Central memory CD4-positive, alpha-beta T cell (primary cell): ENCODE measurements at places on chromosomes 2 and 18.

DNA sequence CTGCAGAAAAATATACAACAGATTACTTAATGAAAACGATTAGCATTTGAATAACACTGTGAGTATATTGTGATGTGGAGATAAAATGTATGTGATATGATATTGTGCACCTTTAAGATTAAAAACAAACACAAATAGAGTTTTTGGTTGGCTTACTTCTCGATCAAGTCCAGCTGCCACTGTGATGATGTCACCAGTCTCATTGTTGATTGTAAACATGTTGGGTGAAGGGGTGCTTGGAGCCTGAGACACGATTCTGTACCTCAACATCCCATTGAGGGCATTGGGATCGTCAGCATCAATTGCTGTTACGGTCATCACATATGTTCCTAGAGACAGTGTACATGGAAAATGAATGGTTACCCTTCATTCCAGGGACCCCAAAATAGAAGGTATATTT is 174.1 kb downstream of the CDH2 start:
- no peak for DNase-seq

DNA sequence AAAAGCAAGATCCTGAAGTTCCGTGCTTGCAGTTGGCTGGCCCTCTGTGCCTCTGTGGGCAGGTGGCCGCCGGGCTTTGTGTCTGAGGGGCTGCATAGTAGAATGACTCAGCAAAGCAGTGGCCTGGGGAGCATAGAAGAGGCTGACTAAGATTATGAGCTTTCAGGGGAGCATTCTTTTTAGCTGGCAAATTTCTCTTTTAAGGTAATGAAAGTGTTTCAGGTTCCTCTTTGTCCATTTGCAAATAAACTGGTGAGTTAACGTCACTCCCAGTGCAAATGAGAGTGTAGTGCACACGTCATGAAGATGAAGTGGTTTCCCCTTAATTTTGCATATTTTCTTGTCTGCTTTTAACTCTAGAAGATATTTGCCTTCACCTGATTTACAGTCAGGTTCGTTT is 98.6 kb downstream of the BCL2L11 start:
- DNase-seq: no peak

DNA sequence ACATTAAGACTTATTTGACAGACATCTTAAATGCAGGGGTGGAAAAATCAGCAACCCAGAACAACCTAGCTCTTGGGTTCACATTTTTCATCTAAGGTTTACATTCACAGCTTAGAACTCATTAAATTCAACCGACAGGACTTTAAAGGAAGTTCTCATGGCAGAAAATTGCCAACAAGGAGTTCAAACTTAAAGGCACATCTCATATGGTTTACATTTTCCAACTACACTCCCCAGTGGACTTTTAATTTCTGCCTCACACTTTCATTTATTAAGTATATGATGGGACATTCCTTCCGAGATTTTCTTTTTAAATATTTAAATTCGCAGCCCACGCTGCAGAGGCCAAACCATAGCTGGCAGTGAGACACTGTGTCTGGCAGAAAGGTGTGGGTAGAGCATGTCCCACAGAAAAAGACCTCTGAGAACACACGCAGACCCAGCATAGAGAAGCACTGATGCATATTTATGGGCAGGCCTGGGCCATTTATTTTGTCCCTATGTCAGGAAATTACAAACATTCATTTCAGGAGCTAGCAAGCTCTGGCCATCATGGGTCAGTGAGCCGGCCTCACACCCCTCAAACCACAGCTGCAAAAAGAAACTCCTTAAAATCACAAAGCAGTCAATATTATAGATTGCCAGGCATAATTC is 46.3 kb downstream of the STK39 start:
- DNase-seq: no peak

DNA sequence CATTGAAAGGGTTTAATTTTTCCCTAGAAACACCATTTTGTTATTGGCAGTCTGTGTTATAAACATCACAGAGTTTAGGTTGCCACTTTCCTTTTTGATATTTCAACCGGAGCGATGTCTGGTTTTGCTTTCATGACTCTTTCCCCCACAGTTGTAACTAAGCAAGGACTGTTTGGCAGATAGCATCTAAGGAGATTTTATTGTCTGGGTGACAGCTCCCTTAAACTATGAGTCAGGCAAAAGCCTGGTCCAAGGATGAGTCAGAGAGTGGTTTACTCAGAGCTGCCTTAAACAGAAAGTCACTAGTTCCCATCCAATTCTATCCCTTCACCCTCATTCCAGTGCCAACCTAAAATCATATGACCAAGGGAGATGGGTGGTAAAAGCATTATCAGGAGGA is 341.6 kb upstream of the VWC2L start:
- DNase-seq: no peak
